ENCODE measurements at places on chromosomes 6 and 20.

DNA sequence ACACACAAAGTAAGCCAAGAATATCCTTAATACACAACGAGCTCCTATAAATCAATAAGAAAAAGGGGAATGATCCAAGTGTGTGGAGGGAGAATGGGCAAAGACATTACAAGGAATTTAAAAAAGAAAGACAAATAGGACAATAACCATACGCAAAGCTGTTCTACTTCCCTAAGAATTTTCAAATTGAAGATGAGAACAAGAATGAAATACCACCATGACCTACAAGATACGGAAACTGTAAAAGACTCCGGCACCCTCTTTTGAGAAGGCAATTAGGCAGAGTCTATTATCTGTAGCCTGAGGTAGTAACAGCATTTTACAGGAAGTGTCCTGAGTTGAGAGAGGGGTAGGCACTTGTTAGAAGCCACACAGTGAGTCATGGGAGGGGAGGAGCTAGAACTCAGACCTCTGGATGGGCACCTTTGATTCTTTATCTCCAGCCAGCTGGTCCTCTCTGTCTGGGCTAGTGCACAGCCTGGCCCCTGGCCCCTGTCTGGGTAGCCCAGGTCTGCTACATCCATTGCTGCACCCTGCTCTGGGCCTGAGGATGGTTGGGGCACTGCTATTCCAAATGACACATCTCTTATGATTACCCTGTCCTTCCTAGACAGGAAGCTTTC, 15.3 kb downstream of the RSPO4 start:
- DNase-seq: no peak

DNA sequence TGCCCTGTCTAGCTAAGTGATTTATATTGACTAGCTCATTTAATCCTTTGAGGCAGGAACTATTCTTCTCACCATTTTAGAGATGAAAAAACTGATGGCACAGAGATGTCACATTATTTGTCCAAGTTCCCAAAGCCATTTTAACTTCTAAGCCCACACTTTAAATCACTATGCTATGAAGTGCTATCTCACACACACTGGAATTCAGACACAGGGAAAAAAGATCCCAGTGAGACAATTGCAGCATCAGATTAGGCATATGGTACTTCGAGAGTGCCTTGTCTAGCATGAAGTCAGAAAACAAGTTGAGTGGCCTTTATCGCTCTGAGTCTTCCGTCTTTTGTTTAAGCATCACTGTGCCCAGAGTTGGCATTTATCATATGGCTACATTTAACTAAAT, 54.1 kb upstream of the PDE7B start:
- no peak for DNase-seq

- DNase-seq: peak; percentile 32
These were observed 39.8 kb downstream of the HIVEP1 start for GRCh38 chr6:12051861-12052368.

GRCh38 chr6:42049116-42049809, 1.1 kb upstream of the TAF8 start:
- no peak for DNase-seq

- peak; percentile 23 for DNase-seq
These were observed 934 bp upstream of the CST9 start for GRCh38 chr20:23606652-23607049.

DNA sequence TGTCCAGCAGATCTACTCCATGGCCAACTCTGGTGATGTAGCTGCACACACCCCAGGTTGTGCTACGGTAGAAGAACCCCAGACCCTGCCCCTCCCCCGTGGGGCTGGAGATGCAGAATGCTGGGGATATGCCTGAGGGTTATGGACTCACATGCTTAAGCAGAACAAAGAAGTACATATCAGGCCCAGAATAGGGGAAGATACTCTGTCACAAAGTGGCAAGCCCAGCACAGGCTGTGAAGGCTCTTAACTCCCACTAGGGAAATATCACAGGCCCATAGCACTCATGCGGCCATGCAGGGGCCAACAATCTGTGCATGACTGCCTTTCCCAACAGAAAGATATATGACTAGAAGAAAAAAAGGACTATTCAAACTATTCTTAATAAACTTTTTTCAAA, 234.9 kb downstream of the KCNQ5 start:
- DNase-seq: no peak

DNA sequence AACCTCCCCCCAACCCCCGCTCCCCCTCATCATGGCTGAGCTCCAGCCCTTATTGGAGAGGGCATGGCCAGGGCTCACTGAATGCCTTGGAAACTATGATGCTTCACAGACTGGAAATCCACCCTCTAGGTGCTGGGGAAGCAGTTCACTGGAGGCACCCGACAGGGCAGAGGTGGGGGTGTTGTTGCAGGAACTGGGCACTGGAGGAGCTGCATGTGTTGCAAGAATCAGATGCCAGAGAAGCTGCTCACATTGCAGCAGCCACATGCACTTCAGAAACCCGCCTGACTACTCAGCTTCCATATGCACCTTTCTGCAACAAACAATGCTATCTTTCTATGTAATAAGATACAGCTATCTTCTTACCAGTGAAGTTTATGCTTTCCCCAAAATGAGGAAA, 7.9 kb upstream of the TBPL1 start:
- no peak for DNase-seq

GRCh38 chr6:158639056-158639455, 5.5 kb downstream of the DYNLT1 start:
- DNase-seq: no peak

- no peak for DNase-seq
These were observed 13.2 kb downstream of the CITED2 start for GRCh38 chr6:139361211-139361610.

DNA sequence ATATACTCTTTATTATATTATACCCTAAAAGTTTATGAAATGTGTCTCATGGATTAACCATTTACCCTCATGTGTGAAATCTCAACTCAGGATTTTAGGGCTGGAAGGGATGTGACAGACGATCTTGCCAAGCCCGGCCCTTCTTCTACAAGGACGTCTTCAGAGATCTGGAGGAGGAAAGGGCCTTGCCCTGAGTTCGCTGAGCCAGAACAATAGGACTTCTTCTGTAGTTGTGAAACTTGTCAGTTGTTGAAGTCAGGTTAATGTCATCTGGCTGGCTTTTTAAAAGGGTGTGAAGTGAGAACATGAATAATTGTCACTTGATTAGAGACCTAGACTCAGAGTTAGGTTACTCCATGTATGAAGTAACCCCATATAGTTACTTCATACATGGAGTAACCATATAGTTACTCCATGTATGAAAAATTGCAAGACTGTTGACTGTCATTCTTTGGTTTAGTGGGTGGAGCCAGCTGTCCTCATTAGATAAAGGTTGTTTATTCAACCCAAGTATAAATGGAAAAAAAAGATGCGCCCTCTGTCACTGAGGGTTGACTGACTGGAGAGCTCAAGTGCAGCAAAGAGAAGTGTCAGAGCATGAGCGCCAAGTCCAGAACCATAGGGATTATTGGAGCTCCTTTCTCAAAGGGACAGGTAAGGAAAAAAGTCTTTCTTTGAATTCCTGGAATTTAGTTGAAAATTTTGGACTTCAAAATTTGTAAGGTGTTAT, at the start of gene ARG1:
Gene ARG1, plus strand, starts transcription at position 541 of the 730 bp plus-strand sequence. Its CDS starts 57 bp downstream, at position 598.
- DNase-seq: no peak

- DNase-seq: no peak
These were observed 30.3 kb downstream of the RREB1 start for GRCh38 chr6:7138046-7138531.

DNA sequence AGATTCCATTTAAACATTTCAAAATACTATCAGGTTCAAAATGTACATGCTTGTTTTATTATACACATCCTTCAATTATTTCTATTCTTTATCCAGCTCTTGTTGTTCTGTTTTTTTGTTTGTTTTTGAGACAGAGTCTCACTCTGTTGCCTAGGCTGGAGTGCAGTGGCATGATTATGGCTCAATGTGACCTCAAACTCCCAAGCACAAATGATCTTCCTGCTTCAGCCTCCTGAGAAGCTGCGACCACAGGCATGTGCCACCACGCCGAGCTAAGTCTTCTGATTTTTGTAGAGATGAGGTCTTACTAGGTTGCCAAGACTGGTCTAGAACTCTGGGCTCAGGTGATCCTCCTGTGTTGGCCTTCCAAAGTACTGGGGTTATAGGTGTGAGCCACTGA, 44.1 kb upstream of the SMIM29 start:
- no peak for DNase-seq

- no peak for DNase-seq
These were observed 22.2 kb upstream of the GABRR1 start for GRCh38 chr6:89239338-89239737.

DNA sequence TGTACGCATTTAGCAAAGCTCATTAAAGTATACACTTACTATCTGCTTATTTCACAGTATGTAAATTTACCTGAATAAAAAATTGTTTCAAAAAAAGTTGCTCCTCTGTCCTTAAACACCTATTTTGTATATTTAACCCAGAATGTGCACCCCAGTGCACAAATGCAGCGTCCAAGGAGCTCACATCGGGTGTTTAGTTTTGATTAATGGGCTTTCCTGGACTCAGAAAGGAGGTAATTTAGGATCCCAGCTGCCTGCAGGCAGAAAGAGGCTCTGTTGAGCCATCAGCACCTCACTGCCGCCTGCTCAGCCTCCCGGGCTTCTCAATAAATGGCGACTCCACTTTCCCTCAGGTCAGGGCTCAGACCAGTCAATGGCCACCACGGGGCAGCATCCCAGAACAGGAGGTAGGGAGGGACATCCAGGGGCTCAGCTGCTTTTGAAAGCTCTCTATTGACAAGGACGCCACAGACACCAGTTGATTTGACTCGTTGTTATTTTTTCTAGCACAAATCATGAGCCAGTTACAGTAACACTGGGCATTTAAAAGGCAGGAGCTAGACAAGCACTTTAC, 70.2 kb upstream of the TBC1D7 start:
- DNase-seq: no peak

DNA sequence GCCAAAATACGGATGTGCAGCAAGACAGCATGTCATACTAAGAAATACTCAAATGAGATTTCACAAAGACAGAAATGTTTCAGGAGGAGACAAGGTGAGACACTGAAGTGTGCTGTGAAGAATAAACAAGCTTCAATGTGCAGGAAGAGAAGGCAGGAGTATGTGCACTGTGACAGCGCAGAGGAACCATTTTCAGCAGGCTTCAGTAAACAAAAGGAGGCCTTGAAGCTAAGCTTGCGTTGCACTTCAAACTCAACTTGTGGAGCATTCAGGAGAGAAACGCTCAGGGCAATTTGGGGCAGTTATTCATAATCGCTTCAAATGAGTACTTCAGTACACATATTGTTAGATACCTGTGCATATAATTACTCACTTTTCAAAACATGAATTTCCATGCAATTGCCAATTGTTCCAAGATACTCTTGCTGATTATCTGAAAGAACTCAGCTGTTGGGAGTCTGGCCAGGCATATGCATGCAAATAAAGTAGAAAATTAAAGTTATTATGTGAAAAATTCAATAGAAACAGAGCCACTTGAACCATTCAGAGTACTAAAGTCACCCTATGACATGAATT, 234.2 kb upstream of the OPRM1 start:
- no peak for DNase-seq

DNA sequence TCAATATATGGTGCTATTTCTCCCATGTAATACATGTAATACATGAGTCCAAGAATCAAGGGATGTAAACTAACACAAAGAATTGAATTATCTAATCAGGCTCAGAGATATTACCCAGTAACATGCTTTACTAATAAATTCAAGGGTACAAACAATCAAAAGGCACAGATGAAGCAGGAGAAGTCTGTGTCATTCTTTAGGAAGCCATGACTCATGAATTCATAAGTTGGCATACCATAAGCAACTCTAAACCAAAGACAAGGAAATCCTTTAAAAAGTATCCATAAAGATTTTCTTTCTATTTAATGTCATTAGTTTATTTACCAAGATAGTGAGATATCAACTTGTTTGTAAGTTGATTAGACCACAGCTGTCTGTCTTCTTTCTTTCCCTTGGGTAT, 446.0 kb upstream of the IMPG1 start:
- no peak for DNase-seq

DNA sequence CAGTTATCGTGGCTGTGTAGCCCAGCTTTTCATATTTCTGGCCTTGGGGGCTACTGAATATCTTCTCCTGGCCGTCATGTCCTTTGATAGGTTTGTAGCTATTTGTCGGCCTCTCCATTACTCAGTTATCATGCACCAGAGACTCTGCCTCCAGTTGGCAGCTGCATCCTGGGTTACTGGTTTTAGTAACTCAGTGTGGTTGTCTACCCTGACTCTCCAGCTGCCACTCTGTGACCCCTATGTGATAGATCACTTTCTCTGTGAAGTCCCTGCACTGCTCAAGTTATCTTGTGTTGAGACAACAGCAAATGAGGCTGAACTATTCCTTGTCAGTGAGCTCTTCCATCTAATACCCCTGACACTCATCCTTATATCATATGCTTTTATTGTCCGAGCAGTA, 475 bp downstream of the OR2B6 start:
- no peak for DNase-seq

DNA sequence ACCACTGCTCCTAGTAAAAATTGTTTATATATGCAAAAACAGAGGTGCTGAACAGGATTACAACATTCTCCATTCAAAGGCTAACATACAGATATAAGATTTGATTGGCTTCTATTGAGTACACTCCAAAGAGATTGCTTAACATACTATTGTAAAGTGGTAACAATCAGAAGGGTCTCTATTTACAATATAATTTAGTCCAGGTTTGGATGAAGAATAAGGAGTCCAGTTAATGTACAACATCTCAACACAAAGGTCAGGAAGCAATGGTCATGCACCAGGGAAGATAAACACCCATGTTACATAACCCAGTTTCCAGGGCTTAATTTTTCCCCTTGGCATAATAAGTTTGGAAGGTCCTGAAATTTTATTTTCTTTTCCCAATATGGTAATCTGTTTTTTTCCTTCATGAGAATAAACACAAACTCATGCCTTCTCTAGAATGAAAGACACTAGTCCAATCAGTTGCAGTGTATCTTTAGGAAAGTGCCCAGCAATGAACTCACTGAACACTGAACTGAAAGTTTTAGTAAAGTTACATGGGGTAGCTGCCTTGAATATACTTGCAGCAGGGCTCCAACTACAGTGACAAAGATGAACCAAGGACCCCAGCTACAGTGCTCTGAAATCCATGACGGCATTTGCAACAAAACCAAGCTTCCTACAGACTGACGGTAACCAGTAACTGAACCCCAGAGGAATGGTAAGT, 255.3 kb upstream of the GJE1 start:
- no peak for DNase-seq

GRCh38 chr6:106629859-106630163, 433 bp downstream of the QRSL1 start:
- DNase-seq: no peak

DNA sequence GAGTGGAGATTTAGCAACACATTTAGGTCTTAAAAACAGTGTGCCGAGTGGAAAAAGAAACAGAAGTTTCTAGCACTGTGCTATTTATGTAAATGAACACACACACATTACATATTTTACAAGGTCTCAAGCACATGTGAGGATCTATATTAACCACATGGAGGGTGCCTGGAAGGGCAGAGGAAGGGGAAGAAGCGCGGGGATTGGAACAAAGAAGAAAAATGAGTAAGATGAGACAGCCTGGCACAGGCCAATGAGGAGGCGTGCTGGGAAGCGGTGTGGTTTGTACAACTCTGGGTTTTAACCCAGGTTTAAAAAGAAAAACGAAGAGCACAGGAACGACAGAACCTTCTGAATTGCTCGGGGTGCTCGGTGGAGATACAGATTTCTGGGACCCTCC, 5.7 kb downstream of the KCNG1 start:
- no peak for DNase-seq

- DNase-seq: no peak
These were observed 34.5 kb downstream of the HLA-A start for GRCh38 chr6:29976588-29977424.
